ENCODE measurements at places on chromosomes 7 and 10.

DNA sequence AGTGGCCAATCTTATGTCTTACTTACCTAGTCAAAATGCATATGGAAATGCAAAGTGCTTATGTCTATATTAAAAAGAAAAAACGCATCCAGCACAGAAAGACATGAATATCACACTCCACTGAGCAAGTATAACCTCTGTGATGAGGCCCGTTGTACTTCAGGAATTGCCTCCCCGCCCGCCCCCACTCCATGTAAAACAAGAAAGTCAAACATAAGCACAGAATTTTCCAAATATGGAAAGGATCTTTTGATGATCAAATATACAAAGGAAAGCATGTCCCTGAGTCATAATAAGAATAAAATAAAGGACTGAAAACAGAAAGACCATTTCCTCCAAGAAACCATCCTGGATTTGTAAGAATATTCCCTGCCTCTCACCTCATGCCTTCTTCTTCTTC is 229.1 kb downstream of the BAMBI start:
- DNase-seq = no peak

- no peak for DNase-seq
Observed at GRCh38 chr10:5902511-5903274, 12.7 kb downstream of the FBH1 start.

GRCh38 chr10:64358907-64359306 is 837.7 kb downstream of the REEP3 start:
- no peak for DNase-seq

- DNase-seq = no peak
Observed at GRCh38 chr7:1663857-1664651, 6.0 kb upstream of the ELFN1 start.

DNA sequence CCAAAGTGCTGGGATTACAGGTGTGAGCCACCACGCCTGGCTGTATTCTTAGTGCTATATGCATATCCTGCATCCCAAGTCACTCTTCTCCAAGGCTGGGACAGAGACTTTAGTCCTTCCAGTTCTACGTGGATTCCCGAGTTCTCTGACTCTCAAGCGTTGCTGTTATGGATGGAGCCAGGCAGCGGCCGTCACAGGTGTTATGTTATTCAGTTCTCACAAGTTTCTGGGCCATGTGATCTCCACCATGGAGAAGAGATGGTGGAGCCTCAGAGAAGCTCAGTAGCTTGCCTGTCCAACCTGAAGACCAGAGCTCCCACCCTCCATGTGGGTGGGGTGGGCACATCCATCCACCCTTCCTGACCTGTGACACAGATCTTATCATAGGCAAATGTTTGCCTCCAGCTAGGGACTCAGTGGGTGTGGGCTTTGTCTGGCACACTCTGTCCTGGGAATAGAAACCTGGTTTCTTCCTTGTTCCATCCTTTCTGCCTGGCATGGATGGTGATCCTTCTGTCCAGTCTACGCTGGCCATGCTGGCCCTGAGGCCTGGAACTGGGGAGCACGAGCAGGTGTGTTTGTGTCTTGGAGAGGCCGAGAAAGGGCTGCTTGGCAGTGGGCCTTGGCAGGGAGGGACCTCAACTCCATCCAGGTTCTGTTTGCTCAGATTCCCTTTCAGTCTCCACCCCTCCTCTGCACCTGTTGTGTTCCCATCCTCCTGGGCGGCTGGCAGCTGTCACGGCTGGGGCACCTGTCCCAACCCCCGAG is 55.3 kb downstream of the NEURL1 start:
- DNase-seq = no peak

DNA sequence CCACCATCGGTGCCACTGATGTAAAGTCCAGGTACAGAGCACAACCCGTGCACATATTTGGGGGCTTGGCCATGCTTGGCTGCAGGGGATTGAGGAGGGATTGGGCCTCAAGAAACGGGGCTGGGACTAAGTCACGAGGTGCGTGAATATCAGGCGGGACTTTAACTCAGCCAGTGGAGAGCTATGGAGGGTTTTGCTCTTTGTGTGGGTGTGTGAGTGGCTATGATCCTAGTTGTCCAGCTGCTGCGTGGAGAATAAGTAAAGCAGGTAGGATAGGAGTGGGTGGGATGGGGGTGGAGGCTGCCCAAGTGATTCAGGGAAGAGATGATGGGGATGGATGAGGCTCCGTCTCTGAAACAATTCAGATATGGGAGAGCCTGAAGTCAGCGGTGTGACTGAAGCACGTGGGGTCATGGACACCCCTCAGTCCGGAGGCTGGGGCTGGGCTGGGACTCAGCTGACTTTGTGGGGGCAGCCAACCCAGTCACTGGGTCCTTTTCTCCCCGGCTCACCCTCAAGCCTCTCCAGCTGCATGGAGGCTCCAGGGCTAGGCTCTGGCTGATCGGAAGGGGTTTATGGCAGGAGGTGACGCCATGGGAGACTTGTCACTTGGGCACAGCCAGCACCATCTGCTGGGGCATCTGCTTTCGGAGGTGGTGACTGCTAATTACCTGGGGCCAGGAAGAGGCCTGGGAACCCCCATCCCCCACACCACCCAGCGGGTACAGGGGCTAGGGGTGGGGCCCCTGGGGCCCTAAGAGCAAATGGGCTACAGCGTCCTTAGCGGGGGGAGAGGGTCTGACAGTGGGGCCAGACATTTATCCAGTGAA is 1.7 kb upstream of the LFNG start:
- DNase-seq = no peak

GRCh38 chr10:118590334-118590733 is 5.1 kb downstream of the PRLHR start:
- no peak for DNase-seq

DNA sequence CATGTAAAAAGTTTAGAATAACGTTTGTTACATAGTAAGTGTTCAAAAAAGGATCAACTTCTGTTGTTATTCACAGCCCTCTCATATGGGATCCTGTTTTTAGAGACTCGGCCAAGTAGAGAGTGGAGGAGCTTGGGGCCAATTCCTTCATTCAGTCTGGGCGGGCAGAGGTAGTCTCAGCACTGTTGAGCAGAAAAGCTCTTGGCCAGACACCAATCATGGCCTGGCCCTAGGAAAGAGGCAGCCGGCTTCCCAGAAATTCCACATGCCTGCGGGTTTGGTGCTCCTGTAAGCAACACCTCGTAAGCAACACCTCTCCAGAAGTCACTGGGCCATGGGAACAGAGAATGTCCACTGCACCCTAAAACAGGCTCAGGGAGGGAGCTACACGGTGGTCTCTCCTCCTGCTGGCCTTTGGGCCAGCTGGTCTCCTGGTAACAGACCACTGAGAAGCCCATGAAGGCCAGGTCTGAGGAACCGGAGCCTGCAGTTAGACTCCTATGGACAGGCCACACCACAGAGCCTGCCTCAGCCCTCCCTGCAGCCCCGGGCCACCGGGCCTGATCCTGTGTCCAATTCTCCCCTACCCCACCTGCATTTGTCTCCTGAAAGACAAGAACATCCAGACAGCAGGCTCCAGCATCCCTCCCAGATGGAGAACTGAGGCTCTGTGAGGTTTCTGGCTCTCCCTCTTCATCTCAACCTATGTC is 149.1 kb downstream of the GRID1 start:
- DNase-seq = no peak

GRCh38 chr7:3135626-3136025 is 92.0 kb upstream of the CARD11 start:
- no peak for DNase-seq

- no peak for DNase-seq
Observed at GRCh38 chr10:120711860-120712259, 139.3 kb upstream of the WDR11 start.

DNA sequence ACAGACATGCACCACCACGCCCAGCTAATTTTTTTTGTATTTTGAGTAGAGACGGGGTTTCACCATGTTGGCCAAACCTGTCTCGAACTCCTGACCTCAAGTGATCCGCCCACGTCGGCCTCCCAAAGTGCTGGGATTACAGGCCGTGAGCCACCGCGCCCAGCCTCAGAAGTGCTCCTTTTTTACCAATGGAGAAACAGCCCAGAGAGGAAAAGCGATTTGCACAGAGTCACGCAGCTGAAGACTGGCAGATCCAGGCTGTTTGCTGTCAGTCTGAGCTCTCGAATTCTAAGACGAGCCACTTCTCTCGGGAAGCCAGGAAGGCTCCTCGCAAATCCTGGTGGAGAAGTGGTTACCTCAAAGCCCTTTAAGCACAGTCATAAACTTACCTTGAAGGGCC is 57.4 kb upstream of the SDK1 start:
- no peak for DNase-seq

- no peak for DNase-seq
Observed at GRCh38 chr7:131969560-131969959, 413.1 kb upstream of the PODXL start.

- DNase-seq = no peak
Observed at GRCh38 chr7:18515067-18515466, 19.5 kb downstream of the HDAC9 start.

DNA sequence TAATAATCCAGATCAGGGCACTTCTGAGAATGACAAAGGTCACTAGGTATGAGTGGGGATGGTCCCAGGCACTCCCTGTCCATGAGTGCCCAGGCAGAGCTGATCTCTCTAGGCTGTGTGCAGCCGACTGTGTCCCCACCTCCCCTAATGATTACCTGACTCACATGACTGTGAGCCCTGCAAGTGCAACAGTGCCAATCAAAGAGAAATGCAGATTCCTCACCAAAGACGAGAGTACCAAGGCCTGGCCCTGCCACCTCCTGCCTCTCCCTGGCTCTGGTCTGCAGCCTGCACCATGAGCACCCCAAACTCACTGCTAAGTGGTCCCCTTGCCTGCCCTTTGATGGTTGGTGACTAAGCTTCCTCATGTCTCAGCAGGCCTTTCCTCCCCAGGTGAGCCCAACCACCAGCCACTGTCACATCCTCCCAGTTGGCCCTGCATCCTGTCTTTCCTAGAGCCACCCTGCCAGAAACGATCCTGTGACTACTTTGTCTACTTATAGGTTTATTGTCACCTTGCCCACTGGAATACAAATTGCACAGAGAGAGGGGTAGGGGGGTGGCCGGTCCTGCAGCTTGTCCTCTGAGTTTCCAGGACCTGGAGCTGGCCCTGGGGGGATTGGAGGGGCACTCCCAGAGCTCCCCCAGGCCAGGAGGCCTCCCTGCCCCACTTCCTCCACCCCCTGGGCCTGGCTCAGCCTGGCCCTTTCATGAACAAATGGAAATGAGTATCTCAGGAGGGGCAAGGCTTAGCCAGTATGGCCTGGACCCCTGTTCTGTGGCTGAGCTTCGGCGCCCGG is 22.4 kb upstream of the GDF10 start:
- DNase-seq = no peak

DNA sequence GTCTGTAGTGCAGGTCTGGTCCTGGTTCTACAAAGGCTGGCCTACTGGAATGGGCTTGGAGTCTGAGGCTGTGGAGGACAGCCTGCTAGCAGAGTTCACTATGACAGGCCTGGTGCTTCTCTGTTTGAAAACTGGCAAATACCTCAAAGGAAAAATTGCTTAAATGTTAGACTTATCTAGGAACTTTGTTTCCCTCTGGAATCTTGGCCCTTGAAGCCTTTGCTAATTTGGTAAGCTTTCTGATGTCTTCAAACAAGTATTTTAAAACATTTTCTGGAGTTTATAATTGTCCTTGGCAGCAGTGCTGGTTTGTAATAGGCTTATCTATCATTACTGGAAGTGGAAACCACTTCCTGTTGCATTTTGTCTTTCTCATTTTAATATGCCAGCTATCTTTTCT is 139.7 kb downstream of the TMEM26 start:
- no peak for DNase-seq

DNA sequence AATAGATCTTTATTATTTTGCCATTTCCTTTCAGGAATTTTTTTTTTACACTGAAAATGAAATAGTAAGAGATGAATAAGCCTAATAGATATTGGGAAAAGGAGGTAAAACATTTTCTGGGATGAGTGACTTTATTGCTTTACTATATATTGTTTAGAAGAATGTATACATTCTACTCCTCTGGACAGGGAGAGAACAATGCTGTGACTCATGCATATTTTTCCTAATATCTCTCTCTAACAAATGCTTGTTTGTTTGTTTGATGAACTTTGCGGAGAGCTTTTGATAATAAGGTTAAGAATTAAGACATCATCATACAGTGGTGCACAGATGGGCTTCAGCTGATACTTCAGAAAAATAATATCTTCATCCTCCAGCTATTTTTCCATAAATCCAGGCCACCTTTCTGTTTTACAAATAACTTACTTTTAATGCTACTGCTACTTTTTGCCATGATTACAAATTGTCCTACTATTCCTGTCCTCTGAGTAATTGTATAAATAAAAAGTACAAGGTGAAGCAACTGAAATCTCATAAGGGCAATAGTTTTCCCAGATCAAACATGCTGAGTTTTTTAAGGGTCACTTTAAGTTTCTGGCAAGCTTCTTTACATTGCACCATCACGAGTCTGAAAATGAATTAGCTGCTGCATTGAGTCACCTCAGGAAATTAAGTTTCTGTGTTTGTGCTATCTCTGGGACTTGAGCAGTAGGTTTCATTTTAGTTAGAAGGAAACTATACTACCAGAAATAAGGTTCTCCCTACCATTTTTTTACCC is 207.3 kb upstream of the POT1 start:
- no peak for DNase-seq

- DNase-seq = no peak
Observed at GRCh38 chr10:72075376-72076115, 12.8 kb downstream of the SPOCK2 start.

- DNase-seq = no peak
Observed at GRCh38 chr7:70183278-70183677, 585.0 kb downstream of the AUTS2 start.

DNA sequence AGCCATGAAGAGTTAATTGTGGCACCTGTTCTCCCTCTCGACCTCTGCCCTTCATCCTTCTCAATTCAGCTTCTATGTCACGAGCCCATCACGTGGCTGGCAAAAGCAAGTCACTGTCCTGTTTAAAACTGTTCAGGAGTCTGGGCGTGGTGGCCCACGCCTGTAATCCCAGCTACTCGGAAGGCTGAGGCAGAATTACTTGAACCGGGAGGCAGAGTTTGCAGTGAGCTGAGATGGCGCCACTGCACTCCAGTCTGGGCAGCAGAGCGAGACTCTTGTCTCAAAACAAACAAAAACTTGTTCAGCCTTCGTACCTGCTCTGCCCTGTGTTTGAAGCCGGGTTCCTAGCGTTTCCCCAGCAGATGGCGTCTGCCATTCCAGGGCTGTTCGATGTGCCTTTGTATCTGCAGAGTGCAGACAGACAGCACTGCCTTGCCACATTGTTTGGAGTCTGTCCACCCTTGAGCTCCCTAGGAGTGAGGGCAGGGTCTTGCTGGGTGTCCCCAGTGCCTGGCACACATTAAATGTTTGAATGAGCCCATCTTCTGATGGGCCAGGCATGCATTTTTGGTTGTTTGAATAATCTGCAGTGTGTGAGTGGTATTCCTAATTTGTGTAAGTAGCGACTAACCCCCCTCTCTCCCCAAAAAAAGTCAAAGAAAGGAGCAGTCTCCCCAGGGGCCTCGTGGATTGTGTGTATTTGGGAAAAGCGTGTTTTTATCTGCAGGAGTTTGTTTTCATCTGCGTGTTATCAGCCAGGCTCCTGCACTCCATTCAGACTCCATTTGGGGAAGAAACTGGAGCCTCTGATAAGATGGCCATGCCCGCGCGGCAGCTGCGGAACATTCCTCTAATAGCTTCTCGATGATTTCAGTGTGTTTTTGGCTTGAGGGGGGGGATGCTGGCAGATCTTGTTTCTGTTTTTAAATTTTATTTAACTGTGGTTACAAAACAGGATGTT is 61.2 kb downstream of the DNAJB6 start:
- no peak for DNase-seq

GRCh38 chr10:103554488-103555324 is 61.2 kb downstream of the NEURL1 start:
- DNase-seq = no peak

GRCh38 chr10:118397391-118397790 is 55.3 kb upstream of the FAM204A start:
- DNase-seq = no peak

- DNase-seq = no peak
Observed at GRCh38 chr7:90955641-90956207, 308.5 kb upstream of the FZD1 start.
